Hematopoietic multipotent progenitor cell treated with erythropoietin and hydrocortisone succinate and interleukin-3 and kit ligand, for 17 days (in vitro differentiated cells): ENCODE measurements at places on chromosomes 3 and 15.

GRCh38 chr15:47872869-47873432 is 155.6 kb downstream of the SEMA6D start:
- DNase-seq: no peak

DNA sequence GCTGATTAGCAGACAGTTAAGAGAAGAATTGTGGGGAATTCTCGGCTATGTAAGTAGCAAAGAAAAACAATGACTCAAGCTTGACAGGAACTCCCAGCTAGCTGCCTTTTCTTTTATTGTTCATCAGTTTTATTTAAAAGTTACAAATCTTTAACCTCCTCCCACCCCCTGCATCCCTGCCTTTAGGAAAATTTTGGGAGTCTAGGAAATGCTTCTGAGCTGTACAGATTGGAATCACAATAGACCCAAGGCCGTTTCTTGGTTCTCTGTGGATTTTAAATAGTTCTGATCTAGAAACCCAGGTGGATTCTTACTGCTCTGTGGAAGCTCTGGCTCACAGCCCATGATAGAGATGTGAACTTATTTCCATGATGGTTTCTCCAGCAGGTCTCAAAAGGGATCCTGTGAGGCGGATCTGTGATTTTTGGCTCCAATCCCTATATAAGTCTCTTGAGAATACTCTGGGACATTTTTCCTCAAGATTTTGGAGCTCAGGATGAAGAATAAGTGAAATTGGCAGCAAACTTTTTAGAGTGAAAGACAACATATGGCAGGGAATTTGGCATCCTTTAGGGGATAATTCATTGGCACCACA is 312.3 kb downstream of the EPHA3 start:
- DNase-seq: no peak

DNA sequence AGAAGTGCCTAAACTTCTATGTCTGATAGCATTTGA is at the start of gene TP63:
Gene TP63, plus strand, starts transcription at position 17 of the 36 bp plus-strand sequence. CDS start 127 bp downstream, outside the sequence.
- DNase-seq: no peak

- no peak for DNase-seq
Observed at GRCh38 chr15:50884540-50884939, 23.9 kb upstream of the AP4E1 start.

GRCh38 chr3:25663869-25664811 is 567 bp downstream of the TOP2B start:
- no peak for DNase-seq

DNA sequence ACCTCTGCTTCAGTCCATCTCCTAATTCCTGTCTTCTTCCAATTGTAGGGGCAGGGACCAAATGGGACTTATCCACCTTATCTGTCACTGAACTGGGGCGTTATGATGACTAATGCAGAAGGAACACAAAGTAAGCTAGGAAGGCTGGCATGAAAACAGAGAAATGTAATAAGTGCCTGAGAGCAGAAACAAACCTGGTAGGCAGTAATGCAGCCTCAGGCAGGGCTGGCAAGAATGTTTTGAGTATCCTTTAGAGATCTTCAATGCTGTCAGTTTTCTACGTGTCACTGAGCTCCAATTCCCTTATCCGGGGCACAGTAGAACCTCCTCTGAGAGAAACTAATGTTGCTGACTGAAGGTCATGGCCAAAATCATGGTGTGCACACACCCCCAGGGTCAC is 246.2 kb upstream of the TBL1XR1 start:
- no peak for DNase-seq

GRCh38 chr15:88440021-88440420 is 27.2 kb downstream of the MRPL46 start:
- DNase-seq: no peak

GRCh38 chr3:168212664-168213285 is 117.1 kb upstream of the GOLIM4 start:
- DNase-seq: no peak

GRCh38 chr3:22859618-22860017 is 343.5 kb upstream of the UBE2E2 start:
- DNase-seq: no peak

GRCh38 chr3:115761927-115762305 is 138.6 kb downstream of the GAP43 start:
- no peak for DNase-seq

DNA sequence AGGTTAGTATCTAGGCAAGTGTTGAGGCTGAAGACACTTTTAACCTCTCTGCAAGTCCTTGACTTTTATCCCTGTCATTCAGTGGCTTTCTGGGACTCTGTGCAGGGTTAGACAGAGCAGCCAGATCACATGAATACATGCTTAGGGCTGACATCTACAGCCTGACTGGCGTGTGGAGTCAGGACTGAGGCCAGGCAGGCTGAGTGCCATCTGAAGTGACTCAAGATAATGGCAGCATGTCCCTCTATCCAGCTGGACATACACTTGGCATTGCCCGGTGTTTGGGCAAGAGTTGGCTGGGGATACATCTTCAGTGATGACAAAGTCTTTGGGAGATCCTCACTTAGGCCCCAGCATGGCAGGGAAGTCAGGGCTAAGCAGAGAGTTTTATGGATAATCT is 22.4 kb downstream of the DUOX2 start:
- no peak for DNase-seq

- no peak for DNase-seq
Observed at GRCh38 chr3:139634111-139634635, 43.6 kb downstream of the NMNAT3 start.

DNA sequence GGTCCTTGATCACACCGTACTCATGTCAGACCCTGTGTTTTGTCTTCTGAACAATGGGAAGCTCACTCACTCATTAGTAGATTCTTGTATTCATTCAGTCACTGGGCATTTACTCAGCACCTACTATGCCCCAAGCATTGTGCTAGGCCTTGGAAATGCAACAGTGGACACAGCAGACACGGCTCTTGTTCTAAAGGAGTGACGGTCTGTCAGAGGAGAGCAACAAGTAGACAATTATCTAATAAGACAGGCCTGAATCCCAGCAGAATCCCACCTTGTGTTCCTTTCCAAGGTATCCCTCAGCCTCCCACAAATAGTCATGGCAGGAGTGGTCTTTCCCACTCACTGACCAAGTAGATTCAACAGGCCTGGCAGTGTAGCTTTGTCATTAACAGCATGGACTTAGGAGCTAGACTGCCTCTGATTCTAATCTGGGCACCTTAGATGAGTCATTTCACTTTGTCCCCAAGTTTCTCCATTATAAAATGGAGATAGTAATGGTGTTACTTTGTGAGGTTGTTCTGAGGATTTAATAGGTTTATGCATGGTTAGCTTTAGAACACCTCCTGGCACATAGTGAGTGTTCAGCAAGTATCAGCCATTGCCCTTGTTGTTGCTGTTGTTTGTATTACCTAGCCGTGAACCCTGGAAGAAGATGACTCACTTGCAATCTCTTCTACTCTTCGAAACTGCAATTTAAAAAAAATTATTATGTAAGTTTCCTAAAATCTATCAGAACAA is 69.1 kb downstream of the SSUH2 start:
- no peak for DNase-seq

GRCh38 chr3:117719316-117719926 is 1009.8 kb downstream of the TUSC7 start:
- DNase-seq: no peak
